ENCODE measurements at places on chromosomes 4 and X.

DNA sequence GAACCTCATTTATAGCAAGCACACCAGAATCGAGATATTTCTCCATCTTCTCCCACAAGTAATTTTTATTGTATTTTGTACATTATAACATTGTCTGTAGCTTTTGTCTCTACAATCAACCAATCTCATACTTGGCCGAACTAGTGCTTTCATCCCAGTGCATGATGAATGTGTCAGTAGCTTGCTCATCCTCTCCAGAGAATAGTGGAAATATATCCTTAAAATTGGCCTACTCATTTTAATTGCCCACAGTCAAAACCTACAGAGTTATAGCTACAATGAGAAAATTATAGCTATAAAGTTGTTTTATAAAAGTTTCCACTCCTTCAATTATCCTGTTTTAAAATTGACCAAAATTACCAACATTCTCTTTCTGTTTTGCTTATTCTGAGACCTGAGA lies 103.8 kb downstream of the MAPK10 start:
- H3K27ac ChIP-seq, result no peak overlapping the region
- no peaks in the 10 kb centered on the region for H3K27me3 ChIP-seq
- no peaks in the 10 kb centered on the region for H3K4me1 ChIP-seq
- no peaks in the 10 kb centered on the region for H3K36me3 ChIP-seq

DNA sequence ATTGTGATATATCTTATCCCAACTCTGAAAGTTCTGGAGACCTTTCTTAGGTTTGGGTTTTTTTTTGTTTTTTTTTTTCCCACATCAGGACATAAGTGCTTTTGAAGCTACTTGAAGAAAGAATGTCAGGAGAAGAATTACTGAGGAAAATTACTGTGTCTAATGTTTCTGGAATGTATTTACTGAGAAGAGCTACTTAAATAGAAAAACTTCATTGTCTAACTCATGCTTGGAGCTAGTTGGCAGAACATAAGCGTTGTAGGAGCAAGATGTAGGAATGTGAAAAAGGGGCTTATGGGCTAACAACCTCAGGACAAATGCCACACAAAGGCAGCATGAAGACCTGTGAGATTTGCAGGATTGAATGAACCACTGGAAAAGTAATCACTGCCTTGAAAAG lies 166.6 kb upstream of the GLRA2 start:
- no peaks in the 10 kb centered on the region for H3K27me3 ChIP-seq
- H3K36me3 ChIP-seq, result no peaks in the 10 kb centered on the region
- DNase-seq, result no peak
- no peak overlapping the region for H3K27ac ChIP-seq

GRCh38 chr4:81881855-81882621 lies 410.3 kb upstream of the RASGEF1B start:
- H3K27me3 ChIP-seq, result no peaks in the 10 kb centered on the region
- H3K4me3 ChIP-seq, result no peak overlapping the region

- H3K36me3 ChIP-seq, result no peaks in the 10 kb centered on the region
- DNase-seq, result no peak
- no peaks in the 10 kb centered on the region for H3K4me1 ChIP-seq
- H3K27me3 ChIP-seq, result no peaks in the 10 kb centered on the region
- no peak overlapping the region for H3K4me3 ChIP-seq
Measured at GRCh38 chr4:113810906-113811305, 49.4 kb upstream of the CAMK2D start.

- no peak overlapping the region for H3K4me3 ChIP-seq
- H3K27ac ChIP-seq, result no peak overlapping the region
- H3K4me1 ChIP-seq, result peaks cover 4% of the 10 kb centered on the region
- no peak for DNase-seq
Measured at GRCh38 chr4:108393890-108394472, 225.2 kb upstream of the LEF1 start.

DNA sequence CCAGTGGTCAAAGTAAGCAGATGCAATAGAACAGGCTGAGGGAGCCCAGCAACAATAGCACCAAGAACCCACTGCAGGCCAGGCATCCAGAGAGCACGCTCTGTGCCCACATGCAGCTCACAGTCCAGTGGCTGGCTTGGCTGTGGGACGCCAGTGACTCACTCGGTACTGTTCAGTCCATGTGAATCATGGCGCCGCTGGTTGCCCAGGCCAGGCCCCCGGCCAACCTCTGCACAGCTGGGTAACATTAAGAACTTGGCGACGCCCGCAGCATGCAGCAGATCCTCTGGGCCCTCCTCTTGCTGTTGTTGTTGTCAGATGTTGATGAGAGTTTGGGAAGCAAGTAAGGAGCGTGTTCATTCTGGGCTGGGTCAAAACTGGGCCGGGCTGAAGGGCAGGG lies 60.5 kb downstream of the MSX1 start:
- no peaks in the 10 kb centered on the region for H3K36me3 ChIP-seq
- no peaks in the 10 kb centered on the region for H3K4me1 ChIP-seq

DNA sequence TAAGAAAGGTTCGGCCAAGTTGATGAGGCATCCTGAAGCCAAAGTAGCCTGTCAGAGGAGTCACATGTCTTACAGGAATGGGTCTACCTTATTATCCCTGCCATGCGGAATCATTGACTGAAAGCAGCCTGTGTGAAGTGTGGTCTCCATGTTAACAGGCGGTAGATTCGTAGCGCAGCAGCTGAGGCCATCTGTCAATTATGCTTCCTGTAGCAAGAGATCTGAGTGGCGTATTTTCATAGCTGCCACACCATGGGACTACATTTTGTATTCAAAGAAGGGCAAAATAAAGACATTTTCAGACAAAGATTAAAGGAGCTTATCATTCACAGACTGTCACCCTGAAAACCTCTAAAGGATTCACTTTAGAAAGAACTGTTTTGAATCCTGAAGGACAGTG lies 11.2 kb upstream of the MED14 start:
- no peaks in the 10 kb centered on the region for H3K36me3 ChIP-seq
- H3K27ac ChIP-seq, result no peak overlapping the region
- no peaks in the 10 kb centered on the region for H3K27me3 ChIP-seq
- no peak overlapping the region for H3K4me3 ChIP-seq
- H3K4me1 ChIP-seq, result no peaks in the 10 kb centered on the region

- DNase-seq, result peak; percentile 91
- H3K27me3 ChIP-seq, result no peaks in the 10 kb centered on the region
- no peaks in the 10 kb centered on the region for H3K36me3 ChIP-seq
- peak within 1 kb of the TSS; percentile 90 for H3K27ac ChIP-seq
- H3K4me3 ChIP-seq, result peak within 1 kb of the TSS; percentile 81
Measured at GRCh38 chrX:102515975-102516941, at the start of gene TMSB15A. Gene TMSB15A, minus strand, starts transcription at chrX:102516739.

DNA sequence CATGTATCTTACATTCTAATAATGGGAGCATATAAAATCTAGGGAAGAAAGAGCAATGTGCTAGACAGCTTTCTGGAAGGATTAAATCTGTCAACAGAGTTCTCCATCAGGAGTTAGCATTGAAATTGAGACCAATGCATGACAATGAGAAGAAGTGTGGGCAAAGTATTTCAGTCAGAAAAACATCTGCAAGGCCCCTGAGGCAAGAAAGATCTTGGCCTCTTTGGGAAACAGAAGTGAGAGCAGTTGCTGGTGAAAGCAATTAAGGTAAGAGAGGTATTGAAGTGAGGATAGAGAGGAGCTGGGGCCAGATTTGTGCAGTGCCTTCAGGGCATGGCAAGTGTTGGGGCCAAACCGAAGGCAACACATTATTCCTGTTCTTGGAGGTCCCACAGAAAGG lies 999.1 kb downstream of the STPG2 start:
- H3K27me3 ChIP-seq, result no peaks in the 10 kb centered on the region
- DNase-seq, result no peak
- no peak overlapping the region for H3K4me3 ChIP-seq
- H3K27ac ChIP-seq, result no peak overlapping the region
- H3K4me1 ChIP-seq, result no peaks in the 10 kb centered on the region

Measured in endodermal cell (in vitro differentiated cells).